GM20000 (cell line): ENCODE measurements at places on chromosomes 11 and 22.

- DNase-seq = no peak
Observed at GRCh38 chr11:81303038-81303664, 1430.5 kb downstream of the FAM181B start.

- DNase-seq = peak; percentile 48
Observed at GRCh38 chr11:109984634-109985289, 108.4 kb upstream of the ZC3H12C start.

- no peak for DNase-seq
Observed at GRCh38 chr11:16896729-16897469, 117.3 kb downstream of the PLEKHA7 start.

- DNase-seq = no peak
Observed at GRCh38 chr11:17570034-17570433, 23.0 kb downstream of the OTOG start.

GRCh38 chr11:128891913-128892398, 800 bp downstream of the KCNJ5 start:
- no peak for DNase-seq
